ENCODE measurements at places on chromosomes 2 and 18.

DNA sequence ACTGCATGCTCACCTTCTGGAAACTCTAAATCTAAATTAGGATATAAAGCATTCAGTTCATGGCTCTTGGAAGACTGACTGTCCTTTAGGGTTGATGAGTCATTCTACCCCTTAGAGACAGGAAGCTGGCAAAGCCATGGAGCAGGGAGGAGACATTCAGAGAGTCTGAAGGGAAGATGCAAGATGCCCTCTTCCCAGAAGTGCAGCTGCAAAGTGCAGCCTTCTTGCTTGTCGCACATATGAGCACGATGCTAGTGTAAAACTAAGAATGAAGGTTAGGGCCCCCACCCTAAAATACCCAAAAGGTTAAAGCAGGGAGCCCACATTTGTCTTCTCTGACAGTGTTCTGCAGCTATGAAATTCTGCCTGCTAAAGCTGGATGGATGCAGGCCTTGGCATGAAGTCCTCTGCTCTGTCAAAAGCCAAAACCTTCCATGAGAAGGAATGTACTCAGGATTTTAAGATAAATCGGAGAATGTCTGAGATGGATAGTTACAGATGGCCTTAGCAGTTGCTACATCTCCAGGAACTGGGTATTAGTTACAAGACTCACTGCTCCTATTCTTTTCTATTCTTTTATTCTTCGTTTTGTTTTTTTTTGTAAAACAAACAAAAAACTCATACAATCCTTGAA, 89.7 kb downstream of the POLE4 start:
- H3K4me1 ChIP-seq, result peaks cover 1% of the 10 kb centered on the region
- H3K27me3 ChIP-seq, result no peaks in the 10 kb centered on the region
- peaks cover 16% of the 10 kb centered on the region for H3K36me3 ChIP-seq
- no peak overlapping the region for H3K27ac ChIP-seq
- no peak overlapping the region for H3K4me3 ChIP-seq

GRCh38 chr2:20633794-20634506, 16.9 kb downstream of the HS1BP3 start:
- H3K4me3 ChIP-seq, result no peak overlapping the region
- H3K4me1 ChIP-seq, result peaks cover 7% of the 10 kb centered on the region
- no peak for DNase-seq
- H3K27me3 ChIP-seq, result no peaks in the 10 kb centered on the region
- peaks cover 10% of the 10 kb centered on the region for H3K36me3 ChIP-seq

DNA sequence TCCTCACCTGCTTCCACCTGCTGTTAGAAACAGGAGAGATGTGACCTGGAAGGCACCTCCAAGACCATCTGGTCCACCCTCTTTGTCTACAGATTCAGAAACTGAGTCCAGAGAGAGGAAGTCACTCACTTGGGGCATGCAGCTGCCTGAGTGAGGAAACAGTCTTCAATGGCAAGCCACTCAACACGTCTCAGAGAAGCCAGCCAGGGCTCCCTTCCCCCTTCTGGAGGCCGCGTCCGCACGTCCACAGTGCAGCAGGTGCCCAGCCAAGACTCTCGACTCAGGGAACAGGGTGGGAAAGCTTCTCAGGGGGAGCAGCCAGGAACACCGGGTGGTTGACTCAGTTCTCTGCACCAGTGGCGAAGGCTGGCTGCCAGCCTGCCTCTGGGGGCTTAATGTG, 201.7 kb downstream of the BCL11A start:
- H3K36me3 ChIP-seq, result peaks cover 5% of the 10 kb centered on the region
- no peaks in the 10 kb centered on the region for H3K27me3 ChIP-seq
- peaks cover 74% of the 10 kb centered on the region for H3K4me1 ChIP-seq
- peak overlapping the region; percentile 72 for H3K4me3 ChIP-seq
- peak overlapping the region; percentile 99 for H3K27ac ChIP-seq

DNA sequence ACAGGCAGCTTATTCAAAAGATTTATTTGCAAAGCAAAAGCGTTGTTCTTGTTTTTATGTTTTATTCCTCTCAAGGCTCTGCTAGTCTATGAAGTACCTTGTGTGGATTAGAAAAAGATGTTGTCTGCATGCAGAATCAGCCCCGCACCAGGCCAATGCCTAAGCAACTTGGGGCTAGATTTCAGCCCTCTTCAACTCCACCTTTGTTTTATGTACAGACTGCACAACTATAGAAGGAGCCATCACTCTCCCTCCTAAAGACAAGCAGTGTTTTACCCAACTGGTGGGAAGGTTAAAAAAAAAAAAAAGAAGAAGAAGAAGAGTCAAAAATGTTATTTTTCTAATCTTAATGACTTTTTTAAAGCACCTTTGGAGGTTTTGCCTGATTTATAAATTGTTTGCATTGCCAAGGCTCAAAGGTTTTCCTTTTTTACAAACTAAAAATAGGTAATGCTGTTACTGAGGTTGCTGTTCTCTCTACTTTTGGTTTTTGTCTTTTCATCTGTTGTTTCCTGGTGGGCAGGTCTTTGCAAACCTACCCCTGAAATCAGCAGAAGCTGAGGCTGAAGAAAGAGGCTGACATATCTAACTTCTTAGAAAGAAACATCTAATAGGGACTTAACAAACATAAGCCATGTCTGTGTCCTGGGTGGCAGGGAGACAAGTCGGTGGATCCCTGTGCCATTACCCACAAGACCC, 164.0 kb downstream of the SLC39A10 start:
- peaks cover 5% of the 10 kb centered on the region for H3K27me3 ChIP-seq
- no peak overlapping the region for H3K4me3 ChIP-seq
- H3K27ac ChIP-seq, result no peak overlapping the region
- DNase-seq, result no peak
- no peaks in the 10 kb centered on the region for H3K4me1 ChIP-seq
